ENCODE measurements at places on chromosomes 16 and 17.

DNA sequence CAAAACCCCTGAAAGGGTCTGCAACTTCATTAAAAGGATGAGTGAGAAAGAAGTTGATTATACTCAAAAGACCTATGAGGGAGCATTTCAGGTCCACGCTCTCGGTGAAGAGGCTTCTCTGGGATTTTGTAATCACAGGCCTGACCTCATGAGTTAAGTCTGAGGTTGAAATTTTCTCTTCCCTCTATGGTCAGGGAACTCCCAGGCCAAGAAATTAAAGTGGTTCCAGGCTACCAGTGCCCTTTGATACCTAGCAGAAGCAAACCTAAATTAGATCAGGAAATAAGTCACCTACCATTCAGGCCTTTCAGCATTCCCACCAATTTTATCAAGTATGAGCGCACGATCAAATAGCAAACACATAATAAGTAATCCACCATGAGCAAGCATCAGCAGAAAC is 27.9 kb downstream of the MBTD1 start:
- DNase-seq = no peak

DNA sequence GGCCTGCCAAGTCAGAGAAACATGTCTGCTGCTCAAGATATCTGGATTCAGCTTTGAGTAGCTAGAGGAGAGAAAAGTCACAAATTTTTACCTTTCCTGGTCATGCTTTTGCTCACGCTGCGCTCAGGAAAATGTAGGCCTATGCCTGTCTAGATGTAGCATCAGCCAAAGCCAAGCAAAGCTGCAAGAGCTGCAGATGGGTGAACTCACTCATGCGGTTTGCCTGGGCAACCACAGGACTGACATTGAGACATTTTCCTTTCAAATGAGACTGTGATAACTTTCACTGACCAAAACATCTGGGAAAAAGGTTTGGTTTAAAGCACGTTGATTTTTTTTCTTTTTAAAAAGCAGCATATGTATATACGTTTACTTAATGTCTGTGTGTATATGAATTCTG is 34.0 kb upstream of the NAGLU start:
- DNase-seq = no peak

- DNase-seq = no peak
Observed at GRCh38 chr16:81838794-81839193, 59.7 kb downstream of the PLCG2 start.

DNA sequence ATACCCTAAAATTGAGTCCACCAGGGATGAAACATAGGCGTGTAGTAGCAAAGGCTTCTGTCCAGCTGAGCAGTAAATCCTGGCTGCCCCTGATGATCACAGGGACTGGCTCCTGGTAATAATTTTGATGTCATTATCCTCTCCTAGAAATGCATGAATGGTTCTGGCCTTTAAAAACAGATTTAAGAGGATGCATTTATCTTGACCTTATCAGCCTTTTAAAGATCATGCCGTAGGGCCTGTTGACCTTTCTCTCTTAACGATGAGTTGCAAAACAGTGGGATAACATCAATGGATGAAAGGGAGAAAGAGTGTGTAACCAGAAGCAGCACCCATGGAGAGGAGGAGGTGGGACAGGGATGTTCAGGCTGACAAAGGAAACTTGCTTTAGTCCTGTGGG is 128.5 kb downstream of the CA10 start:
- no peak for DNase-seq

GRCh38 chr17:29295420-29295819 is 1.5 kb upstream of the NUFIP2 start:
- no peak for DNase-seq

DNA sequence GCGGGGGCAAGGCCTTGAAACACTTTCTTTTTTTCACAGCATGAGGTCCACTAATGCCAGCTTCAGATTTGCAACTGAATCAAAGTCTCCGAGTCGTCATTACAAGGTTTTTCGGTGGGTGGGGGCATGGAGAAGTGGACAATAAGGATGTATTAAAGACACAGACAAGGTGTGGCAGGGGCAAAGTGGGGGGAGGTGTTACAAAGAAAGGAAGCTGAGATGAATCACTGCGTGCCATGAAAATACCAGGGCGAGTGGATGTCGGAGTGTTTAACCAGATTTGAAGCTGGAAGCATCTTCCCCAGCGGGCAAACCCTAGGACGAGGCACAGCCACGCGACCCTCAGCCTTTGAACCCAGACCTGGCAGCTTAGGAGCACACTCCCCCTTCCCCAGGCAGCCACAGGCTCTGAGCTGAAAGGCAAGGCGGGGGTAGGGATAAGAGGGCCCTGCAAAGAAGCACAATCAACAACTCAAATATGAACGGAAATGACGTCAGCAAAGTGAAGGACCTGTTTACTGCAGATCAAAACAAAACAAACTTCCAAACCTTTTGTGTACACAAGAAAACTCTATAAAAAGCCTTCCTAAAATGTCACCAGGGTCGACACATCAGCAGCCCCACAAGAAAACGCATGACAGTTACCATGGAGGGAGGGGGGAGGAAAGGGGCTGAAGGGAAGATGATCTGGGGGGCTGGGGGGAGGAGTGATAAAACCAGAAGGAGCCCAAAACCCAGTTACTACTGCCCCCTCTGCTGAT is 5.6 kb upstream of the ZFHX3 start:
- no peak for DNase-seq

- no peak for DNase-seq
Observed at GRCh38 chr16:20884240-20884556, 16.0 kb downstream of the DCUN1D3 start.

- DNase-seq = no peak
Observed at GRCh38 chr16:80147026-80147655, 393.7 kb upstream of the DYNLRB2 start.

DNA sequence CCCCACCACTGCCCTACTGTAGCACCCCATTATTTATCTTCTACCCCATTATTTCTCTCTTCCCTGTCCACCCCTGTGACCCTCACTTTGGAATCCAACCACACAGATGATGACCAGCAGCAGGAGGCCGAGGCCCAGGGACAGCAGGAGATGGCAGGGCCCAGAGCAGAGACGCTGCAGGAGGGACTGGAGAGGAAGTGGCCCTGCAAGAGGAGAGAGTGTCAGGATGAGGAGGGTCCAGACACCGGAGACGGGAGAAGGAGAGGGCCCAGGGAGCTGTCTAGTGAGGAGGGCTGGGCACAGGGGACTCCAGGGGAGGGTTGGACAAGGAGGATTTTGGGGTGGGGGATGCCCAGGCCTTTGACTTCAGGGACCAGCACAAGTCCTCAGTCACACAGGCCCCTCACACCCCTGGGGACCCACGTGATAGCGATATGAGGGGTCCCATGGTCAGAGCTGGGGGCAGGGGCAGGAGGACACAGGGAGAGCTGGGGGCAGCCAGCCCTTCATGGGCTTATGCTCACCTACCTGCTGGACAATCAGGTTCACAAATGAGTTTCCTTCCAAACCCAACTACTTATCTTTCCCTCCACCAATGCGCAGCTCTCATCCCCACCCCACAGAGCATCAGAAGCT is 2.0 kb downstream of the CLEC10A start:
- DNase-seq = no peak

GRCh38 chr17:10638151-10638550 is 19.0 kb downstream of the MYH3 start:
- no peak for DNase-seq

DNA sequence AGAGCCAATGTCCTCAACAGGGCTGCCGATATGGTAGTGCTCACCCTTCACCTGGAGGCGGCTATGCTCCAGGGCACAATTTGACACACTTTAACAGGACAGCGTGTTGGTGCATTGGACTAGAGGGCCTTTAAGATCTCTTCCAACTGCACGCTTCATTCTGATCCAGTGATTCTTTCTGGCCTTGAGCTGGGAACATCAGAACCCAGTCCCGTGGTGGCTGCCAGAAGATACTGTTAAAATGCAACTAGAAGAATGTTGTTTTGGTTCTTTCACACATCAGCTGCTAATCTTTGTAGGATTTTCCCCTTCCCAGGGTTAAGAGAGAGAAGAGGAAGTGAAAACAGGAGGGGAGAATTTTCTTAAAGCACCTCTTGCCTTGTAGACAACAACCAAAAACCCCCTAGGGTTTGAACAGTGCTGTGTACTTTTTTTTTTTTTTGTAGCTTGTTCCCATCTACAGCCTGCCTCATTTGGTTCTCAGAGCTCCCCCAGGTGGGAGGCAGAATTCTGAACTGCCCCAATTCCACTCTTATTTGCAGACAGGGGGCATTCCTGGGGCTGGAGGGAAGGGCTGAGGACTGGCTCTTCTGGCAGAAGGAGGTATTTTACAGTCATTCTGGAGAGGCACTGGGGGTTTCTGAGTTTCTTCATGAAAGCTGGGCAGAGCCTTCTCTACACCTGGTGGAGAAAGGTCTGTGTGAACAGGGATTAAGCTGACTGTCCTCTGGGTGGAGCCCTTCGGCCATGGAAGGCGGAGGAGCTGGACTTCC is 32.4 kb downstream of the SMARCE1 start:
- no peak for DNase-seq

DNA sequence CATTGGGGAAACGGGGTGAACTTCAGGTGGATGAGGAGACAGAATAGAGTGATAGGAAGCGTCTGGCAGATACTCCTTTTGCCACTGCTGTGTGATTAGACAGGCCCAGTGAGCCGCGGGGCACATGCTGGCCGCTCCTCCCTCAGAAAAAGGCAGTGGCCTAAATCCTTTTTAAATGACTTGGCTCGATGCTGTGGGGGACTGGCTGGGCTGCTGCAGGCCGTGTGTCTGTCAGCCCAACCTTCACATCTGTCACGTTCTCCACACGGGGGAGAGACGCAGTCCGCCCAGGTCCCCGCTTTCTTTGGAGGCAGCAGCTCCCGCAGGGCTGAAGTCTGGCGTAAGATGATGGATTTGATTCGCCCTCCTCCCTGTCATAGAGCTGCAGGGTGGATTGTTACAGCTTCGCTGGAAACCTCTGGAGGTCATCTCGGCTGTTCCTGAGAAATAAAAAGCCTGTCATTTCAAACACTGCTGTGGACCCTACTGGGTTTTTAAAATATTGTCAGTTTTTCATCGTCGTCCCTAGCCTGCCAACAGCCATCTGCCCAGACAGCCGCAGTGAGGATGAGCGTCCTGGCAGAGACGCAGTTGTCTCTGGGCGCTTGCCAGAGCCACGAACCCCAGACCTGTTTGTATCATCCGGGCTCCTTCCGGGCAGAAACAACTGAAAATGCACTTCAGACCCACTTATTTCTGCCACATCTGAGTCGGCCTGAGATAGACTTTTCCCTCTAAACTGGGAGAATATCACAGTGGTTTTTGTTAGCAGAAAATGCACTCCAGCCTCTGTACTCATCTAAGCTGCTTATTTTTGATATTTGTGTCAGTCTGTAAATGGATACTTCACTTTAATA is 7.0 kb upstream of the TMEM235 start:
- DNase-seq = no peak

DNA sequence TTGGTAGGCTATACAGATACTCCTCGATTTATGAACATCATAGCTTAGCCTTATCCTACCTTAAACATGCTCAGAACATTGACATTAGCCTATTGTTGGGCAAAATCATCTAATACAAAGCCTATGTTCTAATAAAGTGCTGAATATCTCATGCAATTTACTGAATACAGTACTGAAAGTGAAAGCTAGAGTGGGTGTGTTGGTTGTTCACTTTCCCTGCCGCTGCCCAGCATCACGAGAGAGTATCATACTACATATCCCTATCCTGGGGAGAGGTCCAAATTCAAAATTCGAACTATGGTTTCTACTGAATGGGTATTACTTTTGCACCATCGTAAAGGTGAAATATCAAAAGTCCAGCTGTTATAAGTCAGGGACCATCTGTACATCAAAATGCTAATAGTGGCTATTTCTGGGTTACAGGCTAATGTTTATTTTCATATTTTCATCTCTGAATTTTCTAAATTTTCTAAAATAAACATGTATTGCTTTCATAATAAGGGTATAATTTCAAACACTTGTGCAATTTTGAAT is 54.5 kb downstream of the NACA2 start:
- DNase-seq = no peak
